ENCODE measurements at places on chromosomes 11 and 22.
A peak's percentile ranks its signal among the peaks of the same experiment; 100 is the strongest.

DNA sequence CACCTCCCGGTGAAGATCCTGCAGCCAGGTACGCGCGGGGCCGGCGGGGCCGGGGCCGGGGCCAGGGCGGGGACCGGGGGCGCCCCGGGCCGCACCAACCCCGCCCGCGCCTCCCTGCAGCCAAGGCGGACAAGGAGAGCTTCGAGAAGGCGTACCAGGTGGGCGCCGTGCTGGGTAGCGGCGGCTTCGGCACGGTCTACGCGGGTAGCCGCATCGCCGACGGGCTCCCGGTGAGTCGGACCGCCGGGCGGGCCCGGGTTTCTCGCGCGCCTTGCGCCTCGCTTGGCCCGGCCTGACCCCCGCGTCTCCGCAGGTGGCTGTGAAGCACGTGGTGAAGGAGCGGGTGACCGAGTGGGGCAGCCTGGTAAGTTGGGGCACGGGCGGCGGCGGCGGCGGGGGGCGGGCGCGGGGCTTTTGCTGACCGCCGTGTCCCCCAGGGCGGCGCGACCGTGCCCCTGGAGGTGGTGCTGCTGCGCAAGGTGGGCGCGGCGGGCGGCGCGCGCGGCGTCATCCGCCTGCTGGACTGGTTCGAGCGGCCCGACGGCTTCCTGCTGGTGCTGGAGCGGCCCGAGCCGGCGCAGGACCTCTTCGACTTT is 531 bp downstream of the PIM3 start:
- DNase-seq, result peak; percentile 61

DNA sequence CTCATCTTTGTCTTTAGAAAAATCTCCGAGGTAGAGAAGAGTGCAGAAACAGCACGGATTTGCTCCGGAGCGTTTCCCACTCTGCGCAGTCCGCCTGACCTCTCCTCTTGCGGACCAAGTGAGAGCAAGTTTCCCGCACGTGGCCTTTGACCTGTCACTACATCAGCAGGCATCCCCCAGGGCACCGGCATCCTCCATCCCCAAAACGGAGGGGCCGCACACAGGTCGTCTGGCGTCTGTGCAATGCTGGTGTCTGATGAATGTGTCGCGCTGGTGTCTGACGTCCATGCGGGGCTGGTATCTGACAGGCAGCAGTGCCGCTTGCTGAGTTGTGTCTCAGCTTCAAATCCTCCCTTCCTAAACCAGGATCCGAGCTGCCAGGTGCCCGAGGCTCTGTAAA is 739 bp upstream of the MRGPRE start:
- DNase-seq, result no peak

DNA sequence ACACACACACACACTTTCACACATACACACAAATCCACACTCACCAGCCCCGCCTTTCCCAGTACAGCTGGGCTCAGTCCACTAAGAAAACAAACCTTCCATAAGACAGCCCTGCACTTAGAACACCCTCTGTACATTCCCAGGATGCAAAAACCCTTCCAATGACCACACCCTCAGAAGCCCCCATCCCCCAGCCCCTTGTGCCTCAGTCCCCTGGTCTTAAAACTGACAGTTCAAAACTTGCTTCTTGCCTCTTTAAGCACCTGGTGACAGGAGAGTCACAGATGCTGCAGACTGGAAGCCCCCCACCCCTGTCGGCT is 23.0 kb downstream of the APLNR start:
- DNase-seq, result no peak

DNA sequence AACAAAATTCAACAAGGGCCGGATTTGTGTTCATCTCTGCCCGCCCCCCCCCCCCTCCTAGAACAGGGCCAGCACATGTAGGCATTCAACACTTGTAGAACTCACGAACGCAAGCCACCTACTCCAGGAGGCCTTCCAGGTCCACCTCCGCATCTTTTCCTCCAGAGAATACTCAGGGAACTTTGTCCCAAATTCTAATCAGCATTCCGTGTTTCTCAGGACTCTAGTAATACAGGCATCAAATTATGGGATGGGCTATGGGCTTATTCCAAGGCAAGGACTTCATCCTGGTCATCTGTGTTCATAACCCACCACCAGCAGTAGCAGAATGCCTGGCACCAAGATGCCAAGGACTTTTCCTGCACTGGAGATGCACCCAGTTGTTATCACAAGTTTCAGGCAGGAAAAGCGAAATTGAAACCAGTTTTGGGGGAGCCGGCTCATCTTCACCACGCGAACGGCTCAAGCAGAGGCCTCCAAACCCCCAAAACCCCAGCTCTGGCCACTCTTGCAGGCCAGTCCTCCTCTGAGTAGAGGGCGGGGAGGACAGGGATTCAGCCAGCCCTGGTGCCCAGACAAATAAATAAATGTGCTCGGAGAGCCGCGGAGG is 462 bp downstream of the UBE2L6 start:
- peak; percentile 16 for DNase-seq

- DNase-seq, result no peak
These were observed 528 bp upstream of the ARRB1 start for GRCh38 chr11:75351791-75352587.

- DNase-seq, result no peak
These were observed at the start of gene TNNI2 for GRCh38 chr11:1838426-1839144. TNNI2 (plus strand) TSS chr11:1838981; CDS start chr11:1839697, 716 bp downstream.

- DNase-seq, result no peak
These were observed 59.3 kb upstream of the EIF3D start for GRCh38 chr22:36588285-36588684.

DNA sequence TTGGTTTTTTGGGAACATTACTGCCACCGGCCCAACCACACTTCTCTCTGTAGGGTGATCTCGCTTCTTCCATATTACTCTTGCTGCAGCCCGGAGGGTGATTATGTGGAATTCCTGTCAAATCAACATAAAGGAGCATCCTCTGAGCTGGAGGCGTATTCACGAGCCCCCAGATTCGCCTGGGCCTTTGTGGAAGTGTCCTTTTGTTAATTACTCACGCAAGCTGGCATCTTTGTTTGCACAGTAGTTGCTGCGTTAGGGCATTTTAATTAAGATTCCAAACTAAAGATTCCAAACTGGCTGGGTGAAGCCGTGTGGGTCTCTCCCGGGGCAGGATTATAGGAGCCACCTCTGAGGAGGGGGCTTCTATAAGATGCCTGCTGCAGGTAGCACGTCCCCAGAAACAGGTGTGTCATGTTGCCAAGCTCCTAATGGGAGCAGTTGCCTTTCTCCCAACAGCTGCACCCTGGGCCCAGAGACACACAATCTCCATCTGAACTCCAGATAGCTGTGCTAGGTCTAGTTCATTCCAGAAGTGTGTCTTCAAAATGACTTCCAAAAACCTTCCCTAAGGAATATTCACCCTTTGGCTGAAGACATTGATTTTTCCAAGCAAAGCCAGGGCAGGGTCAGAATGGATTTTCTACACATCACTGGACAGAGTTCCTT is 40.9 kb downstream of the SHISAL1 start:
- no peak for DNase-seq

- no peak for DNase-seq
These were observed 4.0 kb downstream of the PRCP start for GRCh38 chr11:82896183-82896582.

DNA sequence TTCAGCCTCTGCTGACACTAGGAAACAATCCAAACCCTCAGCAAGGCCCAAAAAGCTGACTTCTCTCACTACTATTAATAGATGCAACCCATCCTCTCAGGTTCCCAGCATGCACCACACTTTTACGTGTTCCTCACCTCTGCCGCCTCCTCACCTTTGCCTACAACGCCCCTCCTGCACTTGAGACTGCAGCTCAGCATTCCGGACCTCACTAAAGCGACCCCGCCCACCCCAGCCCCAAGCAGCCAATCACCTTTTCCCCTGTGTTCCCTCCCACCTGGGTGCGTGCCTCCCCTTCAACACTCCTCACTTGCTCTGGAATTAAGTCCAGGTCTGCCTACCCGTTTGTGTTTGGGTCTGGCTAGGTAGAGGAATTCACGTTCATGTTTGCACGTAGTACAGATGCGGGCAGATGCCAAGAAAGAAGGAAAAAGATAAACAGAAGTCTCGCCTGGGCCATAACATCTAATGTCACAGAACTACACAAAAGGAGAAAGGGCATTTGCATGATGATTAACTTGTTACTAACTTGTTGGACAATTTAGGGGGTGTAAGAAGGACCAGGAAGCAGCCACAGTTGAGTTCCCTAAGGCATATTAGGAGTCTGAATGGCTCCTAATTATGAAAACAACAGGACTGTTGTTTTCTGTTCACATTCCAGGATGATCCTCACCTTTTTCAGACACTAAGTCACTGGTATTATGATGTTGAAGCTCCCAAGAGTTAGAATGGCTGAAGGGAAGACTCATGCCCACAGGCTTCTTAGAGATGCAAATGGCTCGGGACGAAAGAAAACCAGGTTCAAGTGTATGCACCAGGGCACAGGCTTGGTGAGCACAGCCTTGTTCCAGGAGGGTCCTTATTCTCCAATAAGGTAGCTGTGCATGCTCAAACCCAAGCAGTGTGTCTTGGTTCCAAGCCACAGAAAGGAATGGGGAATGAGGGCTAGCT is 102.2 kb downstream of the MICAL3 start:
- DNase-seq, result peak; percentile 31

DNA sequence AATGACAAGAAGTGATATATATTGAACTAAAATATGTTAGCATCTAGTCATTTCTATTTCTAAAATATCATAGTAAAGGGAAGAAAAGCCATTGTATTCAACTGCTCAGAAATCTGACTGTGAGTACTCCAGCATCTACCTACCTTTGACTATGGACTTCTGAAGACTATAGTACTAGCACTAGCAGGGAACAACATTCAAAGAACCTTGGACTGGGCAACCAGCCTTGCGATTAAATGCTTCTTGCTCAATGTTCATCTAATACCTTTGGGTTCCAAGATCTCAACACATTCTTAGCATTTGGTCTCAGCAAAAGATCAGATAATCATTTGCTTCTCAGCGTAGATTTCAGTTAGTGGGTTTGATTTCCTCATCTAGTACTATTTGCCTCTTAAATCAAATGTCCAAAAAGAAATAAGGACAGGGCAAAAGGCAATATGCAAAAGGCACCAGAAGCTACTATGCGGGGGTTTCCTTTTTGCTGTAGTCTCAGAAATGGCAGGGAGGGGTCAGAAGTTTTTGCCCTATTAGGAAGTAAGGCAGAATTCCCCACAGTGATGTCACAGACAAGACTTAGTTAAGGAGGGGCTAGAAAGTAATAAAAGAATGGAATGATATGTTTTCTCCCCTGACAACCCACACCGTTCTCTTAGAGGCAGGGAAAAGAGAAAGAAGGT is 80.6 kb downstream of the GAB2 start:
- no peak for DNase-seq

DNA sequence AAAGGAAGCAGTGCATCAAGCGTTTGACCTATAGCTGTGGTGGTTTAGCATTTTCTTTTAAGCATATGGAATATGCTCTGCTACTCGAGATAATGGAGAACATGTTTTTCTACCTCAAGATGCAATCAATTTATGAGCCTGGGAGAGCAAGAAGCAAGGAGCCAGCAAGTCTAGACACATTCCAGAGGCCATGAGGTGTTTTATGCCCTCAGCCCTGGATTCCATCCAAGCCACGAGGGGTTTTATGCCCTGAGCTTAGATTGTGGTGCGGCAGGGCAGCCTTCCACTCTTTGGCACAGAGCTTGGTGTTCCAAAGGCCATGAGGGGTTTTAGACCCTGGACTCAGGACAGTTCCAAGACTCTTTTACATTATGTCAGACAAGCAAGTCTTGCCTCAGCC is 11.7 kb upstream of the DNAJB13 start:
- DNase-seq, result peak; percentile 28

GRCh38 chr11:94149431-94150017 is 20.9 kb downstream of the PANX1 start:
- peak; percentile 80 for DNase-seq

DNA sequence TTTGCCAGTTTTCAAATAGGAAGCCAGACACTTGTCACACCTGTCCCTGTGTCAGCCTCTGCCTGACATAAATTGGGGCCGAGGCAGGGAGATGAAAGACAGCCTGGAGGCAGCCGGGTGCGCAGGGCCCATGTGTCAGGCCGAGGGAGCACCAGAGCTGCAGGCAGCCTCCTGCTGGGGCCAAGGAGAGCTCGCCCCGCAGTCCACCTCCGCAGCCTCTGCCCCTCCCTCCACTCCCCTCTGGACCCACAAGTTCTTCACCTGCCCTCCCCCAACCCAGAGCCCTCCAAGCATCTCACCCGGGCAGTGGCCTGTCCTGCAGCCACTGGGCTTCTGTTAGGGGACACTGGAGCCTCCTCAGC is 8.8 kb downstream of the RTN4R start:
- DNase-seq, result no peak

DNA sequence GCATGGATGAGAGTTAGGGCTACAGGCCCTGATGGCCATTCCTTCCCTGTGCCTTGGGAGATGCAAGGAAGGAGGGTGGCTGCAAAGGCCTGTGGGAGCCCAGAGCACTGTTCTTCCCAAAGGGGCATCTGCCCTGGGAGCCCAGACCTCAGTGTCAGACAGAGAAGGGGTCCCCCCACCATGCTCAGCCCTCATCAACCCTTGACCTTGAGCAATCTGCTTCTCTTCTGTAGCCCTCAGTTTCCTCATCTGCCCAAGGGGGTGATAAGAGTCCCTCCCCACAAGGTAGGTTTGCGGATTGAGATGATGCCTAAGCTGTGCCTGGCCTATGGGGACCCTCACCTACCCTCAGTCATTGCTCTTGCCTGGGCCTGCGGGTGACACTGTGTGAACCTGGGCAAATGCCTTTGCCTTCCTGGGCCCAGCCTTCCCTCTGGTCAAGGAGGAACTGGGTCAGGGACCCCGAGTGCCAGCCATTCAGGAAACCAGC is 47.5 kb downstream of the IGLL5 start:
- DNase-seq, result no peak

- no peak for DNase-seq
These were observed 24.4 kb downstream of the ADAMTS8 start for GRCh38 chr11:130403967-130404366.

DNA sequence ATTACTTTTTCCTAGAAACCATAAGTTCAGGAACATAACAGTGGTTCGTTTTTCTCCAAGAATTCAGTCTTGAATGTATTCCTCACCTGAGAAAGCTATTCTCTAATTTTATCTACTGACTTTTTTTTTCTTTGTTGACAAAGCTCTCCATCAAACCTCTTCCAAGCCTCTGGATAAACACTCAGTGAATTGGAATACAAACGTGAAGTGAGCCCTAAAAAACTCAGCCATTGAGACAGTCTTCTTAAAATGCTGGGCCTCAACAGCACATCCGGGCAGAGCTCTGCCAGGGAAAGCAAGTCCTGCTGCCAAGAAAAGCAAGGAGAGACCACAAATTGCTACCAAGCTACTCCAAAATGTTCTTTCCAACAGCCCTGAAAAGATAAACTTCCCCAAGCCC is 7.7 kb upstream of the SLC1A2 start:
- no peak for DNase-seq

- DNase-seq, result no peak
These were observed 278.5 kb upstream of the CCDC179 start for GRCh38 chr11:23138761-23139160.

All from mammary epithelial cell (primary cell).